NCI-H226 (cell line): ENCODE measurements at places on chromosomes 2 and 18.

- DNase-seq: no peak
Measured at GRCh38 chr2:148829618-148830017, 45.4 kb upstream of the KIF5C start.

DNA sequence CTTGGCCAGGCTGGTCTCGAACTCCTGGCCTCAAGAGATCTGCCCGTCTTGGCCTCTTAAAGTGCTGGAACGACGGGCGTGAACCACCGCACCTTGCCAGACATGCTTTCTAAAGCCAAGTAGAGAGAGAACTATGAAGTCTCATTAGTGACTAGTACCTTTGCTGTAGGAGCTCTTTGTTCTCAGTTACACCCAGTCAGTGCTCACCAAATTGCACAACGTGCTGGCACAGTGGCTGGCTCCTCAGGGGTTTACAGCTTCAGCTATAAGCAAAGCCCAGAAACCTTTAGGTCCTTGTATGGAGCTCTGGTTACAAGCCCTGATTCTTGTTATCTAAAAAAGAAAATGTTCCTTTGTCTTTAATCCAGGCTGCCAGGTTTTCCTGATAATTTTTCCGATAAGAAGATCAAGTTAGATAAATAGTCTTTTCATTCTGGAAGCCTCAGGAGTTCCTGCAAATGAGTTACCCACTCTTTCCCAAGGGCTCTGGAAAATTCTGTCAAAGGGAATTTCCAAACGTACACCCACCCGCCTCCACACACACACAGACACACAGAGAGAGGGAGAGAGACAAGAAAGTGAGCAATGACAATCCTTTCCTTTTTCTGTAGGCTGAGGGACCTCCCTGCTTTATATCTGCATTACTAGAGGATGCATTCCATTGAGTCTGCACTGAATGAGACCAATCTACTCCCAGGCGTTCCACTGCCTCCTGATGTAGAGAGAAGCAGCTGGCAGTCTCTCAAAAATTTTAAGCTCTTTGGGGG, 100.2 kb upstream of the CSRNP3 start:
- DNase-seq: no peak

- DNase-seq: no peak
Measured at GRCh38 chr18:8217051-8217564, 392.1 kb upstream of the RAB12 start.

DNA sequence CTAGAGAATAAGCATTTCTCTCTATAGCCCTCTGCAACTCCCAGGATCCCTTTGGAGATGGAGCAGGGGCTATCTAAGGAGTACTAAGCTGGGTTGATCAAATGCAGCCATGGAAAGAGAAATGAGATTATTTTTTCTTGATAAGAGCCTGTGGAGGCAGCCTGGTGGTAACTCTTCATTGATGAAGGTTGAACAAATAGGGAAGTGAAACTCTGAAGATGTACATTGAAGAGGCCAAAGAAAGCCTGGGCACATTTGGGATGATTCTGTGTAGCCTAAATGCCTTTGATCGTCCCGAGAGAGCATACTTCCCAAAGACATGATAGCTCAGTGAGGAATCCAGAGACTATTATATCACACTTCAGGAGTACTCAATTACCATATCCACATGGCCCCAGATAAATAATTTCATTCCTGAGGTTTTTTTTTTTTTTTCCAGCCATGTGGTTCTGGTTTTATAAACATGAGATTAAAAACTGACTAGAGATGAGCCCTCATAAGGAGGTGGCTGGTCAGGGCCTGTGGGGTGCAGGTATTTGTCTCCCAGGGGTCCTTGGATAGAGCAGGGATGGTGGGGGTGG, 192.5 kb downstream of the TPGS2 start:
- no peak for DNase-seq

- DNase-seq: peak; percentile 38
Measured at GRCh38 chr2:37454851-37455762, 110.7 kb downstream of the QPCT start.

DNA sequence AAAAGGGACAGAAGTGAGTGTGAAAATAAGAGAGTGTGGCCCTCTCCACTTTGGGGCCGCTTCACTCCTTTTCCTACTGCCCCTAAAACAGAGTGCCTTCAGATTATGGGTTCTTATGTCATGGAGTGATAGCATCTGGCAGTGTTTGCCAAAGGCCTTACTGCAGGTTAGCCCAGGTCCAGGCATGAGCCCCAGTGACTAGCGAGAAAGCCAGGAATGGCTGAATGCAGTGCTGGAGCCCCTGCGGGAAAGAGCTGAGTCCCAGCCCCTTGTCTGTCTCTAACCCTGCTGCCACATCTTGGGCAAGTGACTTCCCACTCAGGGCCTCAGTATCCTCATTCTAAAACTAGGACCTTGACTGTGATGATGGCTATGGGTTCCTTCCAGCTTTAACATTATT, 6.0 kb downstream of the IGFBP5 start:
- no peak for DNase-seq
